GM23248 (cell line): ENCODE measurements at places on chromosomes 2 and 18. TPM values are rescaled to one million over a fixed set of nuclear protein-coding genes. Genes with fewer than 3 reads are reported as not detected.

- DNase-seq: peak; percentile 26
- no peaks in the 10 kb centered on the region for H3K27me3 ChIP-seq
- no peaks in the 10 kb centered on the region for H3K36me3 ChIP-seq
- no peak overlapping the region for H3K4me3 ChIP-seq
- H3K27ac ChIP-seq: no peak overlapping the region
Measured at GRCh38 chr2:218622606-218623365, 15.1 kb downstream of the PLCD4 start.

DNA sequence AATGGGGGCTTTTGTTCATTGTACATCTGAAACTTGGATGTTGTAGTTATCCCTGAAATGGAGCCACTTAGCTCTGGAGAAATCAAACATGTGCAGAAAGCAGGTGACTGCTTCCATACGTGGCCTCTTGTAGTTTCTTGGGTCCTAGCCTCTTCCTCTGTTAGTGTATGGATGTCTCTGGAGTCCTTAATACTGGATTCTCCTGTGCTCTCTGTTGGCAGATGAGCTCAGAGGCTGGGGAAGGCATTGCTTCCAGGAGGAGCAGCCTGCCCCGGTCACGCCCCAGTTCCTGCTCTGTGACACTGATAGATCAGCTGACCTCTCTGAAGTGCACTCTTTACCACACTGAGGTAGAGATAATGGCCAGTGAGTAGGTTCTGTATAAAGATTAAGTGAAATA, 176.2 kb downstream of the LDLRAD4 start:
- no peaks in the 10 kb centered on the region for H3K36me3 ChIP-seq
- no peak for DNase-seq
- peaks cover 20% of the 10 kb centered on the region for H3K27me3 ChIP-seq
- no peak overlapping the region for H3K4me3 ChIP-seq
- H3K4me1 ChIP-seq: no peaks in the 10 kb centered on the region

The ME2 gene
- total RNA-seq: 24.5 and 32.2 TPM in 2 replicates

The MAPK4 gene
- 0.22 TPM in 1 of 2 replicates, not detected in the other for total RNA-seq
